ENCODE measurements at places on chromosomes 5 and 9.
A peak's percentile ranks its signal among the peaks of the same experiment; 100 is the strongest.

GRCh38 chr5:132227485-132228240 is at the start of gene P4HA2:
Gene P4HA2 (minus strand): TSS chr5:132227853. CDS start chr5:132218626, 9,227 bp downstream.
- no peaks in the 10 kb centered on the region for H3K4me1 ChIP-seq
- H3K27me3 ChIP-seq, result no peaks in the 10 kb centered on the region
- no peaks in the 10 kb centered on the region for H3K36me3 ChIP-seq
- H3K27ac ChIP-seq, result peak within 1 kb of the TSS; percentile 92
- peak within 1 kb of the TSS; percentile 81 for H3K4me3 ChIP-seq

DNA sequence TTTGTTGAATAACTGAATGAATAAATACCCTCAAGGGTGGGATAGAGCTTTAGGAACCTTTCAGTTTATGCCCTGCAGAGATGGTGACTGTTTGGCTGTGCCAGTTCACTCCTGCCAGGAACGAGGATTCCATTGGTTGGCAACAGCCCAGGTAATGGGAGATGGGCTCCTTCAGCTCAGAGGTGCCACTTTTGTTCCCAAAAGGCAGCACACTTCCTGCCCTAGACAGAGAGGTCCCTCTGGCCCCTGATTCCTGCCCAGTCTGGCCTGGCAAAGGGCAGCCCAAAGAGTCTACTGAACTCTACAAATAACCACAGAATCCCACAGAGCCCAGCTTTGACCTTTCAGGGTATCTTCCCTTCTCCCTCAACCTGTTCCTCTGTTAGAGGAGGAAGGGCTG is 1.6 kb downstream of the C9orf152 start:
- peak overlapping the region; percentile 84 for H3K27ac ChIP-seq
- no peaks in the 10 kb centered on the region for H3K36me3 ChIP-seq
- H3K27me3 ChIP-seq, result no peaks in the 10 kb centered on the region
- H3K4me1 ChIP-seq, result no peaks in the 10 kb centered on the region

GRCh38 chr9:124077915-124078572 is 66.5 kb downstream of the LHX2 start:
- DNase-seq, result peak; percentile 81
- H3K36me3 ChIP-seq, result no peaks in the 10 kb centered on the region
- H3K27me3 ChIP-seq, result no peaks in the 10 kb centered on the region
- no peak overlapping the region for H3K4me3 ChIP-seq

- H3K36me3 ChIP-seq, result no peaks in the 10 kb centered on the region
- no peaks in the 10 kb centered on the region for H3K27me3 ChIP-seq
- H3K27ac ChIP-seq, result no peak overlapping the region
Observed at GRCh38 chr5:116436674-116437350, 137.8 kb downstream of the SEMA6A start.

DNA sequence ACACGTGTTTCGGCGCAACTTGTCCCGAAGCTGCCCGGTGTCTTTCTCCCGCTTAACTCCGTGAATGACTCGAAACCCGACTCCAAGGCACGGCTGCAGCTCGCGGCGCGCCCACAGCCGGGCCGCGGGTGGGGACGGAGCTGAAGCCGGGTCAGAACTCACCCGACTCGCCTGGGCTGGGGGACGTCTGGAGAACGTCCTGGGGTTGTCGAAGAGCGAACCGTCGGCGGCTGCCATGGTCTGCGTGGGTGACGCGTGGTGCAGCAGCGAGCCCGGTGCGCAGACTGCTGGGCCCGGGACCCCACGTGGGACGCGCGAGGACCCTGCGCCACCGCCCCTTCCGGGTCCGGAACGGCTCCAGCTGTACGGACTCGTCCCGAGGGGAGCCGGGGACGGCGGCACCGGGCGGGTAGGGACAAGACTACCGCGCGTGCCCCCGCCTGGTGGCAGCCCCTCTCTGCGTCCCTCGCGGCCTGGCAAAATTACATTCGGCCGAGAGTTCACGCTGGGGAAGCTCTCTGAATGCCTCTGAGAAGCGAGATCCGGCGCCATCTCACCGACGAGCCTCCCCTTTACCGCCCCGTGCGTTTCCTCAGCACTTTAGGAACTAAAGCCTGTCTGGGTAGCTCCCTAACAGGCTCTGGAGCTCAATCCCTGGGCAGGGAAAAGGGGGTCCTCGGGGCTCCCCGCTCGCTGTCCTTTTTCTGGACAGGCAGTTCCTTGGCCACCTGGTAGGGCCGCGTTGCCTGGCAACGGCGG is at the start of gene DDX31:
Gene DDX31 (minus strand): TSS at position 286 of the 759 bp plus-strand sequence. CDS start 49 bp downstream, at position 237.
- DNase-seq, result peak; percentile 82
- no peaks in the 10 kb centered on the region for H3K36me3 ChIP-seq
- peak within 1 kb of the TSS; percentile 87 for H3K4me3 ChIP-seq
- peak within 1 kb of the TSS; percentile 97 for H3K27ac ChIP-seq

- no peaks in the 10 kb centered on the region for H3K4me1 ChIP-seq
- H3K4me3 ChIP-seq, result peak overlapping the region; percentile 50
- H3K27me3 ChIP-seq, result no peaks in the 10 kb centered on the region
Observed at GRCh38 chr9:13033959-13034693, 245.4 kb downstream of the MPDZ start.

DNA sequence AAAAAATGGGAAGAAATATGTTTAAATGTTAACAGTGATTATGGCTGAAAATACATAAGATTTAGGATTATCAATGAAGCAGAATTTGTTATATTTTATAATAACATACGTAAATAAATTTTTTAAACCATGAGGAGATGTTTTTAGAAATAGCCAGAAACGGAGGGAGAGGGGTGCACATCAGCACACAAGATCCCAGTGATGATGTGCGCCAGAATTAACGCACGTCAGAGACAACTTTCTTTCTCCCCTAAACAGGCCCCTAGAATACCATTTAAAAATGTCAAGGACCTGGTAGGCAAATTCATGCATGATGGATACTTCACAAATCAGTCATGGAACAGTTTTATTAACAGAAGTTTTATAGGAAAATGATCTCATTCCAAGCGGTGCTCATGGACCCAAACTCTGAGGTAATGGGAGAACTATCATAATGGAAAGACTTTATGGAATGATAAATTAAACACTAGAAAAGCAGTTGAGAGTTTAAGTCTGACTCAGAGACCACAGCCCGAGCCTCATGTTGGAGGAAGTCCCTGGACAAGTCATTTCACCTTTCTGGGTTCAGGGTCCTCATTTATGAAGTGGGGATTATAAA is 258.9 kb upstream of the GAS1 start:
- no peak for DNase-seq
- H3K27me3 ChIP-seq, result no peaks in the 10 kb centered on the region
- no peaks in the 10 kb centered on the region for H3K4me1 ChIP-seq
- no peaks in the 10 kb centered on the region for H3K36me3 ChIP-seq
- no peak overlapping the region for H3K4me3 ChIP-seq

GRCh38 chr5:59275510-59276324 is 617.8 kb downstream of the PDE4D start:
- no peaks in the 10 kb centered on the region for H3K36me3 ChIP-seq
- DNase-seq, result no peak
- H3K4me3 ChIP-seq, result peak overlapping the region; percentile 51
- H3K27ac ChIP-seq, result peak overlapping the region; percentile 55
- H3K27me3 ChIP-seq, result no peaks in the 10 kb centered on the region

- H3K4me3 ChIP-seq, result no peak overlapping the region
- no peaks in the 10 kb centered on the region for H3K4me1 ChIP-seq
- DNase-seq, result no peak
- no peaks in the 10 kb centered on the region for H3K36me3 ChIP-seq
- no peak overlapping the region for H3K27ac ChIP-seq
- no peaks in the 10 kb centered on the region for H3K27me3 ChIP-seq
Observed at GRCh38 chr9:17882688-17883594, 304.1 kb downstream of the SH3GL2 start.

- H3K27me3 ChIP-seq, result no peaks in the 10 kb centered on the region
- no peaks in the 10 kb centered on the region for H3K4me1 ChIP-seq
- peak overlapping the region; percentile 91 for H3K27ac ChIP-seq
Observed at GRCh38 chr5:68449380-68449779, 233.8 kb downstream of the PIK3R1 start.

DNA sequence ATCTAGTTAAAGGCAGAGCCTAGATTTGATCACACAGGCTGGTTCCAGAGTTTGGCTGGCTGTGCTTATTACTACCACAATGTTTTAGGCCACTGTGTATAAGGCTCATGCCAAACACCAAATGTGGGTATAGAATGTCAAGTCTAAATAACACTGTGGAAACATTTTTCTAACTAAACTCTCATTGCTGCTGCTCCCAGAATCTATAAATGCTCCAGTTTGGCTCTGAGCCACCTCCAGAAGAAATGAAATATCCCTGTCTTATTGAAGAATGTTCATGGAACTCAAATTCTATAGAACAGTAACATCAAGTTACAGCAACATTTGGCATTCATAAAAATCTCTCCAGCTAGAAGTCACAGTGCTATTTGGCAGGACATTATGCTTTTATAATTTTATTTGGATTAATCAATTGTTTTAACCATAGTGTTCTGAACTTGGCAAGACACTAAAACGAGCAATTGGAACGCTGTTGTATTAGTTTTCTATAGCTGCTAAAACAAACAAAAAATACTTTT is 178.1 kb upstream of the COX7C start:
- H3K27me3 ChIP-seq, result no peaks in the 10 kb centered on the region
- H3K4me3 ChIP-seq, result no peak overlapping the region
- H3K36me3 ChIP-seq, result no peaks in the 10 kb centered on the region
- H3K4me1 ChIP-seq, result no peaks in the 10 kb centered on the region
- no peak overlapping the region for H3K27ac ChIP-seq
- DNase-seq, result no peak

- H3K27ac ChIP-seq, result no peak overlapping the region
- H3K36me3 ChIP-seq, result no peaks in the 10 kb centered on the region
- H3K27me3 ChIP-seq, result no peaks in the 10 kb centered on the region
- no peaks in the 10 kb centered on the region for H3K4me1 ChIP-seq
- no peak for DNase-seq
- H3K4me3 ChIP-seq, result no peak overlapping the region
Observed at GRCh38 chr5:136015966-136016650, 12.7 kb upstream of the TGFBI start.

DNA sequence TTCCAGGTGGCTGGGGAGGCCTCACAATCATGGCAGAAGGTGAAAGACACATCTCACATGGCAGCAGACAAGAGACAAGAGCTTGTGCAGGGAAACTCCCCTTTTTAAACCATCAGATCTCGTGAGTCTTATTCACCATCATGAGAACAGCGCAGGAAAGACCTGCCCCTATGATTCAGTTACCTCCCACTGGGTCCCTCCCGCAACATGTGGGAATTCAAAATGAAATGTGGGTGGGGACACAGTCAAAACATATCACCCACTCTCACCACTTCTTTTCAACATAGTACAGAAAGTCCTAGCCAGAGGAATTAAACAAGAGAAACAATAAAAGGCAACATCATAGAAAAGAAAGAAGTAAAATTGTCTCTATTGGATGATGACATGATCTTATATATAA is 223.4 kb upstream of the SLC24A2 start:
- H3K27me3 ChIP-seq, result no peaks in the 10 kb centered on the region
- no peaks in the 10 kb centered on the region for H3K4me1 ChIP-seq
- no peak overlapping the region for H3K27ac ChIP-seq
- no peaks in the 10 kb centered on the region for H3K36me3 ChIP-seq
- no peak for DNase-seq

- no peaks in the 10 kb centered on the region for H3K27me3 ChIP-seq
- no peaks in the 10 kb centered on the region for H3K4me1 ChIP-seq
- no peak overlapping the region for H3K4me3 ChIP-seq
- no peaks in the 10 kb centered on the region for H3K36me3 ChIP-seq
Observed at GRCh38 chr9:133928248-133928764, 63.8 kb downstream of the VAV2 start.

GRCh38 chr5:8568858-8569257 is 699.9 kb downstream of the MTRR start:
- no peaks in the 10 kb centered on the region for H3K36me3 ChIP-seq
- H3K27ac ChIP-seq, result no peak overlapping the region
- H3K27me3 ChIP-seq, result no peaks in the 10 kb centered on the region
- H3K4me1 ChIP-seq, result no peaks in the 10 kb centered on the region

DNA sequence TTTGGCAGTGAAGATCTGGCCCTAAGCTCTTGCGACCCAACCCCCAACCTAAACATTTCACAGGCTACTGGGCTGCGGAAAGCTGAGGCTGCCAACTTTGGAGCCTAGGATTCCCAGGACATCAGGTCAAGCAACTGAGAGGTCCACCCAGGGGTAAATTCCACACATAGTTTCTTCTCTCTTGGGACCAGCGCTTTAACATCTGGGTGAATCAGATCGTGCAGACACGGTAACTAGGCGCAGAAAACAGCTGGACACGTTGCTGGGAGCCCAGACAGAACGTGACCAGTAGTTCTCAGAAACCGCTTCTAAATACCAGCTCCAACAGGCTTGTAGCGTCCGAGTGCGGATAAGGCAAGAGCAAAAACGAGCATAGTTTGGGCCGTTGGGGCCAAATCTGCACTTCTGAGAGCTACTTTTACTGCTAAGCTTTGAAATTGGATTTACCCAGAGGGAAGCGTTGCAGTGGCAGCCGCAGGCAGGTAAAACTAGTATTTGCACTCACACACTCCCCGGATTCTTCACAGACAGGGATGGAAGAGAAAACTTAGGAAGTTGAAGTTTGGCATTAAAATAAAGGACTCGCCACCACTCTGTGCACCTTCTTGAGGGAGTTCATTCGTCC is 11.8 kb downstream of the ITGA1 start:
- H3K4me3 ChIP-seq, result peak overlapping the region; percentile 56
- H3K27ac ChIP-seq, result peak overlapping the region; percentile 91
- no peaks in the 10 kb centered on the region for H3K36me3 ChIP-seq
- peaks cover 6% of the 10 kb centered on the region for H3K4me1 ChIP-seq

GRCh38 chr5:175254155-175254554 is 189.8 kb downstream of the DRD1 start:
- H3K4me3 ChIP-seq, result no peak overlapping the region
- DNase-seq, result peak; percentile 17
- H3K36me3 ChIP-seq, result no peaks in the 10 kb centered on the region

- DNase-seq, result no peak
- no peaks in the 10 kb centered on the region for H3K36me3 ChIP-seq
- H3K27ac ChIP-seq, result no peak overlapping the region
- no peak overlapping the region for H3K4me3 ChIP-seq
- no peaks in the 10 kb centered on the region for H3K27me3 ChIP-seq
Observed at GRCh38 chr5:72209147-72210115, 102.2 kb downstream of the MAP1B start.

GRCh38 chr5:25190521-25191000 is 545.8 kb upstream of the CDH10 start:
- H3K27me3 ChIP-seq, result no peaks in the 10 kb centered on the region
- no peak for DNase-seq
- no peak overlapping the region for H3K27ac ChIP-seq
- no peaks in the 10 kb centered on the region for H3K4me1 ChIP-seq
- H3K4me3 ChIP-seq, result no peak overlapping the region
- H3K36me3 ChIP-seq, result no peaks in the 10 kb centered on the region

GRCh38 chr9:26939955-26940711 is 6.9 kb downstream of the PLAA start:
- no peaks in the 10 kb centered on the region for H3K27me3 ChIP-seq
- DNase-seq, result no peak
- no peaks in the 10 kb centered on the region for H3K36me3 ChIP-seq

GRCh38 chr9:18747595-18747994 is 273.6 kb downstream of the ADAMTSL1 start:
- no peaks in the 10 kb centered on the region for H3K36me3 ChIP-seq
- H3K4me1 ChIP-seq, result no peaks in the 10 kb centered on the region
- no peak overlapping the region for H3K4me3 ChIP-seq
- DNase-seq, result no peak
- peak overlapping the region; percentile 20 for H3K27ac ChIP-seq

- no peak overlapping the region for H3K27ac ChIP-seq
- H3K4me1 ChIP-seq, result no peaks in the 10 kb centered on the region
- H3K4me3 ChIP-seq, result no peak overlapping the region
Observed at GRCh38 chr5:138790684-138791083, 37.5 kb downstream of the CTNNA1 start.
